GM12864 (cell line): ENCODE measurements at places on chromosomes 13 and 19.

DNA sequence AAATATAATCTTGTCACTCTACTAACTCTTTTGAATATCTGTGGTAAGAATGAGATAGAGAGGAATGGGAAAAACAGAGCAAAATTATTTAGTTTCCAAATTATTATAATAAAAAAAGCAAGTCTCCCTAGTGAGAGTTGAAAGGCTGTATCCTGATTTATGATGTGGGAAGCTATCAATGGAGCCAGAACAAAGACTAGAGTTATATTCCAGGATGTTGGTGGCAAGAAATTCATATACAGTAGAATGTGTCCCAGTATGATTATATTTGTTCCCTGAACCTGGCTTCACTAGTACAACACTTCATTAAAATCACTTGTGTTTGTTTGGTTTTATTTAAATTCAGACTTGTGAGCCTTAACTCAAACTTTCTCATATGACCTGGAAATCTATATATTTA, 630.3 kb downstream of the GPC5 start:
- no peak for DNase-seq

- DNase-seq, result no peak
Observed at GRCh38 chr19:58380037-58380661, 681 bp downstream of the ZNF837 start.

- DNase-seq, result no peak
Observed at GRCh38 chr19:28238270-28238820, 974.6 kb downstream of the UQCRFS1 start.

DNA sequence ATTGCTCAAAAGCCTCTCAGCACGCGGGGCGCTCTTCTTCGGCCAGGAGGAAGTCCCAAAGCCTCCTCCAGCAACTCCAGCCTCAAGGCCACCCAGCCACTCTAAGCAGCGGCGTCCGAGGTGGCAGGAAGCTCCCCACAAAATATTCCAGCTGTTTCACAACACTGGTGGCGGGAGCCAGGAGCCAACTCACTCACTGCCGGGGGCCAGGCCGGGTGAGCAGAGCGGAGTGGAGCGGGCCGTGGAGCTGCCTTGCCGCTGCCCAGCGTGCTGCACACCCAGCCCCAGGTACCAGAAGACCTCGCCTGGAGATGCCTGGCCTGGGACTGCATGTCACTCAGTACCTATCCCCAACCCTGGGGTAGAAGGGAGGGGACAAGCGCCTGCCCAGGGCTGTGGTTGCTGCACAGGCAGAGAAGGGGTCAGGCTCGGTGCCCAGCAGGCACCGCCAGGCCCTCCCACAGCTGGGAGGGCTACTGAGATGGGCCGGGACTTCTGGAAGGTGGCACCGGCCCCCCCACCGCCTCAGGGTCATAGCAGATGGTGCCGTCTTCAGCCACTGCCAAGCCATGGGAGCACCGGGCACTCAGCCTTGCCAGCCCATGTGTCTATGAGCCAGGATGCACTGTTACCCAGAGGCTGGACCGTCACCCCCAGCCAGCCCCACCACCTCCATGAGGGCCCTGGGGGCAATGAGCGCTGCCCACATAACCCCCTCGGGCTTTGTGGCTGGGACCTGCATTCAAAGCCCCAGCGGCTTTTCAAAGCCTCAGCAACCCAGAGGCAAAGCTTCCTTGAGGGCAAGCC, 59.2 kb downstream of the MLLT1 start:
- DNase-seq, result no peak

GRCh38 chr19:694481-695351, 536 bp downstream of the PRSS57 start:
- DNase-seq, result no peak

DNA sequence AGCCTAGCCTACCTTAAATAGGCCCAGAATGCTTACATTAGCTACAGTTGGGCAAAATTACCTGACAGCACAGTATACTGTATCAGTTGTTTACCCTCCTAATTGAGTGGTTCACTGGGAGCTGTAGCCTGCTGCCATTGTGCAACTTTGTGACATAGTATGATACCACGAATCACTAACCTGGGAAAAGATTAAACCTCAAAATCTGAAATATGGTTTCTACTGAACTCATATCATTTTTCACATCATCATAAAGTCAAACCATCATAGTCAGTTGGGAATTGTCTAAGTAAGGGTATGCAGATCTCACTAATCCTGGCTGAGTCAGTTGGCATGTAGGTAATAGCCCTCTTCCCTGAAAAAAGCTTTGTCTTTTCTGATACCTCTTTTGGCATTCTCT, 9.2 kb downstream of the PAN3 start:
- DNase-seq, result no peak

DNA sequence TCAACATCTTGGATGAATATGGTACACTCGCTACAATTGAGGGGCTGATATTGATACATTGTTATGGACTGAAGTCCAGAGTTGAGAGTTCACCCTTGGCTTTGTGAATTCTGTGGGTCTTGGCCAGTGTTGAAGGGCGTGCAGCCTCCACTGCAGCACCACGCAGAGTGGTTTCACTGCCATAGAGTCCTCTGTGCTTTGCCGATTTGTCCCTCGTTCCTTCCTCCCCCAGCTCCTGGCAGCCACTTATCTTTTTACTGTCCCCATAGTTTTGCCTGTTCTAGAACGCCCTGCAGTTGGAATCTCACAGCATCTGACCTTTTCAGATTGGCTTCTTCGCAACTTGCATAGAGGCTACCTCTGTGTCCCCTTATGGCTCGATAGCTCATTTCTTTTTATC, 57.3 kb upstream of the IRS2 start:
- no peak for DNase-seq

- DNase-seq, result no peak
Observed at GRCh38 chr19:38721979-38722773, 22.1 kb downstream of the CAPN12 start.

DNA sequence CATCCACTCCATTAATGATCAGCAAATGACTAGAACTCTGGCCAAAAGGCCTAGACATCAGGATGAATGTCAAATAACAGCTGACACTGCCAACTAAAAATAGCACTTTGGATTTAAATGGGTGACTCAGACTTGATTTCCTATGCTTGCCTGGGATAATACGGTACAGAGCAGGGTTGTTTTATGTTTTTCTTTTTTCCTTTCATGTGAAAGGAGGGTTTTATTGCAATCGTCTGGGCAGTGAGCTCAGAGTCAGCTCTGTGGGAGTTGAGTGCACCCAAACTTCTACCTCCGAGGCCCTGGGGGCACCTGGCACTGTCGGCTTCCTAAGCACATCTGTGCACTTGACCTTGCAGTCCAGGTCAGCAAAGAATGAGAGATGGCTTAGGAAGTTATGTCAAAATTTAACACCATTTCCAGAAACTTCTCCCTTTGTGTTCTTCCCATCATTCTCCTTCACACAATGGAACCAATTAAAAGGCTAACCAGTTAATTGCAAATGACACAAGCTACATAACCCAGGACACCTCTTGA, 134.1 kb downstream of the LACC1 start:
- DNase-seq, result no peak

GRCh38 chr19:39009001-39009400, 23.3 kb downstream of the FBXO27 start:
- no peak for DNase-seq

GRCh38 chr13:109917422-109917821, 131.0 kb upstream of the IRS2 start:
- DNase-seq, result no peak

DNA sequence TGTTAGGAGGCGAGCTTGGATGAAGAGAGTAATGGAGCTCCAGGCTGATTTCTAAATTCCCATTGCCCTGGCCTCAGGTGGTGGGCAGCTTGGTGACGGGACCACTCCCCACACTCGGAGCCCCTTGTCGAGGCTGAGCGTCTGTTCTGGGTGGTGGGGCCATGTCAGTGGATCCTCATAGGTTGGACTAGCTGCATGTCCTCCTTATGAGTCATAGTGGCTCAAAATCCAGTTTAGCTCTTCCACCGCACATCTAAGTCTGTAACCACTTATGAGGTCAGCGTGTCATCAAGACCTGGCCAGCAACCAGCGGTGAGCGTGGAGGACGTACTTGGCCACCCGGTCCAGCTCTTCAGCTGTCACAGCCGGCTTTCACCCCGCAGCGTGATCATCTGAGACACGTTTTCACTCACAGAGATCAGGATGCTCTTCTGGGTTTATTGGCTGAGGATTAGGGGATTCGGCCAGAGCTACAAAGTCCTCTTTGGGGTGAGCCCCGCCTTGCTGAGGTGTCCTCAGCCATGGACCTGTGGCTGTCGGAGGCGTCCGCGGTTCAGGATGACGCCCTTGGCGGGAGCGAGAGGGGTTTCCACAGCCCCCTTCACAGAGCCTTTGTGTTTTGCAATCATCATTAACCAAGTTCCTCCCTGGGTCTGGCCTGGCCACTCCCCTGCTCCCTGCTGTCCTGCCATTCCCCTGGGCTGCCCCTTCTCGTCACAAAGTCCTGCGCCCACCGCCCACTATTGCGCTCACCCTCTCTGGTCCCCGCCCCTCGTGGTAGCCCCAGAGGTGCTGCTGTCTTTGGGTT, 41.9 kb downstream of the ADPRHL1 start:
- DNase-seq, result no peak

- no peak for DNase-seq
Observed at GRCh38 chr13:55613429-55614187, 1527.1 kb upstream of the PRR20A start.

DNA sequence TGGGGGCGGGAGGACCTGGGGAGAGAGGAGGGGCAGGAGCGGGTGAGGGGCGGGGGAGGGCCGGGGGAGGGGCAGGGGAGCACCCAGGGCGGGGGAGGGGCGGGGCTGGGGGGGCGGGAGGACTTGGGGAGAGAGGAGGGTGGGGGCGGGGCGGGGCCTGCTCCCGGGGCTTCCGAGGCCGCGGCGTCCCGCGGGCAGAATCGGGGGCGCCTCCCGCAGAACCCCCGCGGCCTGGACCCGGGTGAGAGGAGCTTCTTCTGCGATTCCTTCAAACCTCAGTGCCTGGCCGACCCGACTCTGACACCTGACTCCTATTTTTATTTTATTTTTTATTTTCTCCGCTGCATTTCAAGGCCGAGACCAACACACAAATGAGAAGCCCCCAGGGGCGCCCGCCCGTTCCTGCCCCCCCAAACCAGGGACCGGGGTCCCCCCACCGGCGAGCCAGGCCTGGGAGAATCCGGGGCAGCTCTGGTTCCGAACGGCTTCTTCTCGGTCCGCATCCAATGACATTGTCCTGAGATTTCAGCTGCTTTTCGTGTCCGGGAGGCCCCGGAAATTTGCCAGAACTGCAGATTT, 470 bp upstream of the GRTP1 start:
- no peak for DNase-seq

DNA sequence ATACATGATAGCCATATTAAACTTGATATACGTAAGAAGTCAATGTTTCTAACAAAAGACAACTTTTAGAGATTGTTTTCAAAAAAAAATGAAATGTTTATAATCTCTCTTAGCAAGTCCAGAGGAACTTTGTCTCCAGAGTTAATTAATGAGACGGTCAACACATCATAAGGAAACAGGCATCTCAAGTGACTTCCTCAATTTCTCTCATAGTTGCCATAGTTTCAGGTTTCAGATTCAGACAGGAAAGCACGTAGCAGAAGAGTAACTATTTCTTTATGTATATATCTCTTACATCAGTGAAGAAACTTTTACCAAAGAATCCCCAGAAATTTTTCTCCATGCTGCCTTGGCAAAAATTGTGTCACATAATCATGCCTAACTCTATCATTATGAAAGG, 159.6 kb upstream of the ATXN8OS start:
- peak; percentile 13 for DNase-seq

GRCh38 chr13:83214452-83214851, 667.8 kb downstream of the SLITRK1 start:
- DNase-seq, result no peak

- DNase-seq, result no peak
Observed at GRCh38 chr13:21000647-21001046, 60.7 kb downstream of the LATS2 start.

DNA sequence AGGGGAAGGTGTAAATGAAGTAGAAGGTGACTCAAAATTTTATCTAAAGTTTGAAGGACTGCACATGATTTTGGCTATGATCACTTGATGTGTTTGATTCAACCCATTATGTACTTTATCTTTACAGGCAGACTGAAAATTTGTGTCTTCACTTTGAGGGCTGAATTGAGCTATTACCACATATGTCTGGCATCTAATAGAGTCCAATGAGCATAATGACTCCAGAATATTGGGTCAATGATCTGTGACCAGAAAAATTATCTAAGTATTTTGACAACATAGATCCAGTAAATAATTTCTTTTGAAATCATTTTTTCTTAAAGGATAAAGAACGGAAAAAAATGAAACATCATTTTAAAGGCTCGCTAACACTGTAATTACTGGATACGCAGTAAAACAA, 2810.0 kb downstream of the PCDH9 start:
- DNase-seq, result no peak

GRCh38 chr13:93270769-93271742, 44.4 kb downstream of the GPC6 start:
- no peak for DNase-seq

GRCh38 chr19:6808494-6808893, 36.0 kb downstream of the VAV1 start:
- no peak for DNase-seq

- DNase-seq, result no peak
Observed at GRCh38 chr13:35014606-35015213, 72.6 kb downstream of the NBEA start.

- DNase-seq, result no peak
Observed at GRCh38 chr19:1250437-1251260, 2.3 kb downstream of the MIDN start.

- no peak for DNase-seq
Observed at GRCh38 chr13:100796463-100796862, 121.9 kb upstream of the TMTC4 start.

- DNase-seq, result no peak
Observed at GRCh38 chr13:44302233-44302632, 71.4 kb upstream of the SERP2 start.

DNA sequence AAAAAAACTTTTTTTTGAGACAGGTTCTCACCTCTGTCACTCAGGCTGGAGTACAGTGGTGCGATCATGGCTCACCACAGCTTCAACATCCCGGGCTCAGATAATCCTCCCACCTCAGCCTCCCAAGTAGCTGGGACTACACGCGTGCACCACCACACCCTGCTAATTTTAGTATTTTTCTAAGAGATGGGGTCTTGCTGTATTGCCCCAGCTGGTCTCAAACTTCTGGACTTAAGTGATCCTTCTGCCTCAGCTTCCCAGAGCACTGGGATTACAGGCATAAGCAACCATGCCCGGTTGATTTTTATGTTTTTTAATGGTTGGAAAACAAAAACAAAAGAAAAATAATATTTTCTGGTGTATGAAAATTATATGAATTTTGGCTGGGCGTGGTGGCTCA, 9.2 kb upstream of the ACP7 start:
- no peak for DNase-seq

DNA sequence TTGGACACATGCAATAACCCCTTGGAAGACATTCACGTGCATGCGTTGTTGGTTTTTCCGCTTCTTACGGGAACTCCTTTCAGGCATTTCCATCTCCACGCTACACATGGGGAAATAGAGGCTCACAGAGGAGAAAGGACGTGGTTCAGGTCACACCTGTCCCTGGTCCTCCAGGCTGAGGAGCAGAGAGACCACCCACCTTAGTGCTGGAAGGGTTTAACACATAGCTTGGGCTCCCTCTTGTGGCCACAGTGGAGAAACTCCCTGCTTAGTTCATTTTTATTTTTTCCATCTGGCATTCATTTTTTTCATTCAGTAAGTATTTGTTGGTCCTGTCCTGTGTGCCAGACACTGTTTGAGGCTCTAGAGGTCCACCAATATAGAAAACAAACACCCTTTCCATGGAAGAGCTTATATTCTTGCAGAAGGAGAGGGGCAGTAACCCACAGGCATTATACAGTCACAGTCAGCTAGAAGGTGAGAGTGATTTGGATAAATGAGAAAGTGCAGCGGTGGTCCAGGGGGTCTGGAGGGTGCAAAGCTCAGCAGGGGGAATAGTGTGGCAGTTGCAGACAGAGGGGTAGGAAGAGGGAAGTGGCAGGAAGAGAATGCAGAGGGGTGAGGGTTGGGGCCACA, 24.2 kb upstream of the TTYH1 start:
- DNase-seq, result no peak
